Astrocyte of the cerebellum (primary cell): ENCODE measurements at places on chromosomes 3 and 15.

DNA sequence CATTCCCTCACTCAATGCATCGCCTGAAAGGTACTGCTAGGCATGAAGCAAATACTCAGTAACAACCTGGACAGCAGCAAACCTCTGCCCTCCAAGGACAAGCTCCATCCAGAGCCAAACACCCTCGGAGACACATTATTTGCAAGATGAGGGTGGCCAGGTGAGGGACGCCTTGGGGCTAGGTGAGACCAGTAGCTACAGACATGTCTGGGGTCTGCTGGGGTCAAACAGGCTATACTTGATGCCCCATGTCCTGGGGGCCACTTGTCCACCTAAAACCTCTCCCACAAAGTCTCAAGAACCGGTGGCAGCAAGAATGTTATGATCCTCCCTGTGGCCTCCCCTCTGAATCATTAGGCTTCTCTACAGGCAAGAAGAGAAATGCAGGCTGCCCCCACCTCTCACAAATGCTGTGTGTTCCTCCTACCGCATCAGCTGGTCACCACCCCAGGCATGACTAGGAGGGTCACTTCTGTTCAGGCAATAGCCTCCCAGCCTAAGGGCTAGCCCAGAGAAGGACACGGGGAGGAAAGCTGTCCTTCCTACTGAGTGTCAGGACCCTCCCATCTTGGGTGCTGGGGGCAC is 54.3 kb downstream of the TBC1D2B start:
- no peak for DNase-seq

DNA sequence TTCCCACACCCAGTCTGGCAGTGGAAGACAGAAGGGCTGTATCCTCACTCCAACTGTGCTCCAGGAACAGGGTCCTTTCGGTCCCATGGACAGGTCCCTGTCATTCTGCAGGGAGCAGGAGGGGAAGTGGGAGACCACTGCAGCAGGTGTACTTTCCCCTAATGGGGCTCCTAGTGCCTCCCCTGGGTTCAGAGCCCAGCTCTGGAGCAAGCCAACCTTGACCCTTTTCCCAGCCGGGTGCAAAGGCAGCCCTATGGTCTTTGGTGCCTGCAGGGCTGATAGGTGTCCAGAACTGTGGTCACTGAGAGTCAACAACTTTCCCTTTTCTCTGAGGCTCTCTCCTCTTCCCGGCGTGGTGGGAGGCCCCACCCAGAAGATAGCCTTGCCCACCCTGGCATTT is 26.8 kb downstream of the MAGEF1 start:
- no peak for DNase-seq

- DNase-seq = no peak
These were observed 248.4 kb upstream of the CMC1 start for GRCh38 chr3:27993051-27993450.

DNA sequence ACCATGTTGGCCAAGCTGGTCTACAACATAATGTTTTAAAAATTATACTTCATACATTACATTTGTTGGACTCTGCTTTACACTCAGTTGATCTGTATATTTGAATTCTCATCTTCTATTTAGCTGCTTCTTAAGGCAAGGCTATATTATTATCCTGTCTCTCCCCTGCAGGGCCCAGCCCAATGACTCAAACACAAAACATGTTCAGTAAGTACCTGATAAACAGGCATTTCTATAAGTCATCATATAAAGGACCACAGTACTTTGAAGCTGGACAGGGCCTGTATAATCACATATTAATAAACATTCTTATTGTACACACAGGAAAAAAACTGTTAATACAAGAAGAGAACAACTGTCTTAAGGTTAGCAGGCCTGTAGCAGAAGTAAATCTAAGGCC is 36.2 kb downstream of the NGLY1 start:
- no peak for DNase-seq

DNA sequence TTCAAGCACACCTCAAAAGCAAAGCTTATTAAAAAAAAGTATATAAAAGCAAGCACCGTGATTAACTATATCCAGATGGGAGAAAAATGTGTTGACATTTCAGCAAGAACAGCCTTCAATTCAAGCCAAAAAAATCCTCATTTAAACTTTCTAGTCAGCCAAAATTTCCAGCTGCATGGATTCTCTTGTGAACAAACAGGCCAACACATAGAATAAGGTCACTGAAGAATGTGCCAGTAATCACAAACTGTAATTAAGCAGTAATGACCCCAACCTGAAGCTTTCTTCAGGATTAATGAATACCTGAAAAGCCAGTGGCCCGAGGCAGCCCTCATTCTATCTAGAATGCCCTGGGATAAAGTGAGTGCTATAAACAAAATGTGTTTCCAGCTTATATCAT is 130.7 kb upstream of the KCNMB2 start:
- peak; percentile 86 for DNase-seq

DNA sequence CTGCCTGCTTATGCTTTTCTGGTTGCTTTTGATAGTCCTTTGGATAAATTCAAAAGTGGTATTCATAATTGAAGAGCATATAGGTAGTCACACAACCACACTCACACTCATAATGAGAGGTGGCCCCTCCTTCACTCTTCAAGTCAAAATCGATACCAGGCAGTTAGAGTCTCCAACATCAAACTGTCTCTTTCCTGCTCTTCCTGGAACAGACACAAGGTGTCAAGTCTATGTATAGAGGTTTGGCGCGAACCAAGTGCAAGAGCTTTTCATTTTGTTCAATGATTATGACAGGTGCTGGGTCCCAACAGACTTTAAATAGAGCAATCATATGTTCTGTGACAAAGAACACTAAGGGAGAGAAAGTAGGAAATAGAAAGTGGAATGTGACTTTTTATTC is 29.9 kb upstream of the RGMA start:
- DNase-seq = no peak

DNA sequence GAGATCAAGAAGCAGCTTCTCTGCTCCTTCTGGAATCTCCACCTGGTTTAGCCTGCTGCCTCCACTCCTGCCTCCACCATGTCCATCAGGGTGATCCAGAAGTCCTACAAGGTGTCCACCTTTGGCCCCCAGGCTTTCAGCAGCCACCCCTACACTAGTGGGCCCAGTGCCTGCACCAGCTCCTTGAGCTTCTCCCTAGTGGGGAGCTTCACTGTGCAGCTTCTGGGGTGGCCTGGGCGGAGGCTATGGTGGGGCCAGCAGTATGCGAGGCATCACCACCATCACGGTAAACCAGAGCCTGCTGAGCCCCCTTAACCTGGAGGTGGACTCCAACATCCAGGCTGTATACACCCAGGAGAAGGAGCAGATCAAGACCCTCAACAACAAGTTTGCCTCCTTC is 2.4 kb upstream of the KPNA4 start:
- no peak for DNase-seq

DNA sequence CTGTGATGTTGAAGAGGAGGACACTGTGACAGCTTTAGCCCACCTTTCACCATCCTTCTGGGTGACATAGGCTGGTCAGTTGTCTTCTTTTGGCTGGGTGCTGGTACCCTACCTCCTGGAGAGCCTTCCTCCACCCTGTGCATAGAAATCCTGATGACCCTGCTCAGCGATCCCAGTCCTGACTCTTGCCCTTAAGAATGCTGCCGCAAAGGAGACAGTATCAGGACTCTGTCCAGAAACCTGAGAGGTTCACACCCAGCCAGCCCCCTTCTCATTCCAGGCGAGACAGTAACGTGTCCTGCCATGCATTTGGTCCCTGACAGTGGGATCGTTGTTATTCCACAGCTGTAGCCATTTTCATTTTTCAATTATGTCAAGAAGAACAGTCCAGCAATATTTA is 312.8 kb upstream of the CHRM5 start:
- no peak for DNase-seq

DNA sequence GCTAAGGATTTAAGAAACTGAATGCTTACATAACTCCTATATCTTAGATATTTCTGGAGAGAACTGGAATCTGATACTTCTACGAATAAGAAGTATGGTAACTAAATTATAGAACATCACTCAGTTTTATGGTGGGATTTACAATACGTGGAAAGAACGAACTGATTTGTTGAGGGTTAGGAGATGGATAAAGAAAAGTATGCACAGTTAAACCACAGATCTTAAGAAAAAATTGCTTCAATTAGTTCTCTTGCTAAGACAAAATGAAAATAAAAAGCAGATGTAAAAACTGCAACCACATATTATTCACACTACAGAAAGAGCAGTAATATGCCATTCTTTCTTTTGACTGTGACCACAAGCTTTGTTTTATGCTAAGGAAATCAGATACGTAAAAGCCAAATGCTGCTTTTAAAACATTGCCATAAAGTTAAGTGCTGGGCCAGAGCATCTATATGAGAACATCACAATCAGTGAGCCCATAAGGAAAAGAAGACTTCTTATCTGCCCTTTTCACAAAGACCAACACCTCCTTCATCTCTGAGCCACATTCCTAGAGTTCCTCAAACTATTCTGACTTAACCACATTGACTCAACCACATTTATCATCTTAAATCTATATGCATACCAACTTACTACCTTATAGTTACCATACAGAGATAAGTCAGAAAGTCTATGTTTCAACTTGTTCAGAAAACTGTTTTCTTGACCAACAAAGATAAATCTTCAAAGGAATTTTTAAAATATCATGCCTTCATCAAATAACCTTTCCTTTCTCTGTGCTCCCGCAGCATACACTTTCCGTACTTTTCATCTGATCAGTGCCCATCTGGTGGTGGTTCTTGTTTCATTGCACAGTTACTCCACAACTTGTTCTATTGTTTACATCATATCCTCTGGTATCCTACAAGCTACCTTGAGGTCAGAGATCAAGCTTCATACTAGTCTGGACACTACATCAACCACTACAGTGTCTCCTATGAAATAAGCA is 61.7 kb downstream of the FSIP1 start:
- peak; percentile 74 for DNase-seq

- no peak for DNase-seq
These were observed 40.2 kb downstream of the VGLL3 start for GRCh38 chr3:86950717-86951116.

DNA sequence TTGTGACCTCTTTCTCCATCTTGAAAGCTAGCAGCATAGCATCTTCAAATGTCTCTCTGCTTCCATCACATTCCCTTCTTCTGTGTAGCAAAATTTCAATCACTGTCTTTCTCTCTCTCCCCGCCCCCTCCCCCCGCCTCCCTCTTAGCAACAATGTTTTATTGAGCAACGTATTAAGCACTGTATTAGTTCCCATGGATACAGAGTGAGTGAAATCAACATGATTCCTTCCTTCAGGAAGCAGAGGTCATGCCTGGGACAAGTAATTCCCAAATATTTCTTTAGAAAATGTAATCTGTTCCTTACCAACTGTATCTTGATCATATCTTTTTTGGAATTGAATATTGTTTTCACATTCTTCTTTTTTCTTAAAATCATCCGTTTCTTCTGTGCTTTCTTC is 373.7 kb upstream of the NECTIN3 start:
- no peak for DNase-seq

GRCh38 chr3:127673191-127674100 is 694 bp downstream of the ABTB1 start:
- no peak for DNase-seq

- no peak for DNase-seq
These were observed 31.5 kb downstream of the FBLN2 start for GRCh38 chr3:13580256-13581023.

GRCh38 chr3:25463836-25464418 is 35.9 kb downstream of the RARB start:
- DNase-seq = no peak

GRCh38 chr3:48756640-48757039 is 39.6 kb upstream of the IP6K2 start:
- DNase-seq = no peak

GRCh38 chr15:88022716-88023115 is 233.8 kb downstream of the NTRK3 start:
- DNase-seq = no peak

DNA sequence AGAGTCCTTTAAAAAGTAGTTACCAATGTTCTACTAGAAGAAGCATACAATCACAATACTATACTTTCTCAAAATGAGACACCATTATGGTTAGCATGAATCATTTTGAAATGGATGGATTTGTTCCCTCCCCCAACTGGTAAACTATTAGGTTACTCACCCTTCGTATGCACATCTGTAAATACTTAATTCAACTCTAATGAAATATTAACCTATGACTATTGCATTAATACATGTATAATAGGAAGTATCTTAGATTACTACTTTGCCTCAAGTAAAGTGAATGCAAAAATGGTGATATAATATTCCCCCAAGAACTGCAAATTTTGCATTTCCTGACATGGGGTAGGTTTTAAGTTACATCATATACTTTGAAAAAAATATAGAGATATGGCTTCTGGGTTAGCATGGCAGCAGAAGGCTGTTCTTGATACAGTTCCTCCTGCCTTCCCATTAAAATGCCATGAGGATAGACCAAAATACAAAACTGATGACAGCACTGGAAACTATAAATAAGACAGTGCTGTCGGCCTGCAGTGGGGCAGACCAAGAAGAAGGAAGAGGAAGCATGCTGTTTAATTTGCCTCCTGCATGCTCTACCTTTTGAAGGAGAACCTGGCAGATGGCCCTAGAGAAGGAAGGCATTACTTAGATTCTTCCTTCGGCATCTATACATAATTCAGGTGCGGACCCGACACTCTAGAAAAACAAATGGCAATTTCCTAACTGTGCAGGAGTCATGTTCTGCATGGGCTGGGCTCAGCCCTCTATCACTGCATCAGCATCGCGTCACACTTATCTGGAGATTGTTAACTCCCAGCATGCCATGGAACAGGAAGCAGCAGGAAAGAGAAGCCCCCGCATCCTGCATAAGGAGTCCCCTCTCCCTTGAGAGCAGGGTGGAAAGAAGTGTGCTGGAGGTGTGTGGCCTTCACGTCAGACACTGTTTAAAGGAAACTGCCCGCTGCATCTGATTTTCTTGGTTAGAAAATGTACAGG is 41.8 kb upstream of the NEO1 start:
- DNase-seq = no peak

GRCh38 chr3:124593442-124593829 is 136.8 kb upstream of the UMPS start:
- no peak for DNase-seq

DNA sequence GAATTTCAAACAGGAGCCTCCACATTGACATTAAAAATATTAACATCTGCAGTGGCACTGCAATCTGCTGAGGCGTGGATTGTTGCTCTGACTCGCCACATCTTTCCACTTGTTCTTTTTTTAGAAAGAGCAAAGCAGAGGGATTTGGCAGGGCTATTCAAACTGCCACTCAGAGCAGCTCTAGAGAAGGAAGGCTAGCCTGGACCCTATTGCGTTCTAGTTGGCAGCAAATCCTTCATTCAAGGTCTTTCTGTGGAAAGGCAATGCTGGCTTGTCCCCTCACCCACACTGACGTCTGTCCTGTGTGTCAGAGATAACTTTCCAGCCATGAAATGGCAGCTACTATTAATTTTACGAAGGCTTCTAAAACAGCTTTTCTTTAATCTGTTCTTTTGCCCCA is 483.2 kb upstream of the SGO1 start:
- no peak for DNase-seq

GRCh38 chr15:100536733-100537132 is 8.0 kb upstream of the CERS3 start:
- DNase-seq = no peak

GRCh38 chr15:39494462-39494861 is 86.4 kb upstream of the THBS1 start:
- no peak for DNase-seq

- no peak for DNase-seq
These were observed 113.8 kb downstream of the MBNL1 start for GRCh38 chr3:152382312-152383135.
